ENCODE measurements at places on chromosomes 4 and X.
A peak's percentile ranks its signal among the peaks of the same experiment; 100 is the strongest.

GRCh38 chrX:67692246-67692645 is 148.4 kb downstream of the AR start:
- DNase-seq = no peak

- DNase-seq = no peak
Measured at GRCh38 chr4:183106839-183107238, 7.8 kb downstream of the WWC2 start.

- no peak for DNase-seq
Measured at GRCh38 chr4:6087669-6088341, 69.6 kb upstream of the C4orf50 start.

GRCh38 chr4:62622089-62622488 is 1422.0 kb downstream of the ADGRL3 start:
- no peak for DNase-seq

DNA sequence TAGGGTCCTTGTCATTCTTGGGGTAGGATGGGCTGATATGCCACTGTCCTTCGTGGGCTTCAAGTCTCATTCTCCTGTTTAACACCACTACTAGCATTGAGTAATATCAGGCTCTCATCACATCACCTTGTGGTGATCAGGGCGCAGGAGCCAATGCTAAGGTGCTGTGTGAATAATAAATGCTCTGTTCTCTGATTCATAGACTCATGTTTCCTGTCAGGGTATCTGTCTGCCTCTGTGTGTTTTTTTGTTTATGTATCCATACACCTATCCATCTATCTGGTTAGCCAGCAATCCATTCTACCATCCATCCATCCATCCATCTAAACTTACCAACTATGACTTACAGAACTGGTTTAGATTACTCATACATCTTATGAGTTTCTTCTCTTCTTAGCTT is 525.1 kb upstream of the ATOH1 start:
- DNase-seq = no peak

DNA sequence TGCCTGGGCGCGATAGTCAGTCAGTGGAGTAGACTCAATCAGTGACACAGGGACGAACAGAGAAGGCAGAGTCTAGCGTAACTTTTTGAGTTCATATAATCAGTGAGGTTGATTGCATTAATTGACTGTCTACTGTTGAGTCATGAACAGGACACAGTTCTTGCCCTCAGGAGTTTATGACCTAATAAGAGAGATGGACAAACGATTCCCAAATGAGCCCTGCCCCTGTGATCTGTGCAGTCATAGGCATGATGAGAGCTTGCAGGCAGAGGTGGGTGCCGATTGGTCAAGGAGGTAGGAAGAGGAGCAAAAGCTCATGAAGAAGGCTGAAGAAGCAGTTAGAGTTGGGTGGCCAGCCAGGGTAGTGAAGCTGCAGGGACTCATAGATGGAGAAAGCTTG is 57.1 kb downstream of the ADD1 start:
- DNase-seq = no peak

GRCh38 chrX:7223271-7223670 is 75.3 kb upstream of the PUDP start:
- no peak for DNase-seq

GRCh38 chr4:158996669-158997074 is 106.2 kb upstream of the RAPGEF2 start:
- peak; percentile 85 for DNase-seq

DNA sequence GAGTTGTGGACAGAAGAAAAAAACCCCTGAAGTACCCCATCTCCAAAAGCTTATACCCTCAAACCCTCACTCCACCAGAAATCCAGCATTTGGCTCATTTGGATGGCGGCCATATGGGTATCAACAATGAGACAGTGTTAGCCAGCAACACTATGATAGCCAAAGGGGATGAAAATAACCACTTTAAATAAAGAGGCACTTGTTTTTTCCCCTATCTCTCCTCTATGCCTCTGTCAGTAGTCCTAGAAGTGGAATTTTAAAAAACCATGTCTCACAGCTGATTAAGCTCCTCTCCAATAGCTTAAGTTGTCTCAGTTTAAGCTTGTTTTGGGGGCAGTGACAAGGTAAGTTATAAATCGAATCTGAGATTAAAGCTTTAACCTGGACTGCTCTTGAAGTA is 124.0 kb downstream of the MOSPD2 start:
- no peak for DNase-seq

DNA sequence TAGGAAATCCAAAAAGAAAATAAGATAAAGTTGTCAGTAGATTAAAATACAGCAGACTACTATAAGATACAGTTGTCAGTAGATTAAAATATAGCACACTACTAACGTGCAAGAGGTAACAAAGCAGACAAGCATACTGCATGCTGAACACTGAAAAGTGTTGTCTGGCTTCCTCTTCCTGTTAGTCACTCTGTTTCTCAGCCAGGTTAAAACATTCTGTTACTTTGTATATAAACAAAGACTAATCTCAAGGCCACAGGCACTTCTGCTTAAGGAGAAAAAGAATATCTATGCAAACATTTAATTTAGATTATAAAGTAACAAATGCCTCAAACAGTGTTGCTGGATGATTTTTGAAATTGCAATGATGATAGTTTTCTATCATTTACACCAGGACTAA is 41.0 kb upstream of the SCD5 start:
- DNase-seq = no peak

DNA sequence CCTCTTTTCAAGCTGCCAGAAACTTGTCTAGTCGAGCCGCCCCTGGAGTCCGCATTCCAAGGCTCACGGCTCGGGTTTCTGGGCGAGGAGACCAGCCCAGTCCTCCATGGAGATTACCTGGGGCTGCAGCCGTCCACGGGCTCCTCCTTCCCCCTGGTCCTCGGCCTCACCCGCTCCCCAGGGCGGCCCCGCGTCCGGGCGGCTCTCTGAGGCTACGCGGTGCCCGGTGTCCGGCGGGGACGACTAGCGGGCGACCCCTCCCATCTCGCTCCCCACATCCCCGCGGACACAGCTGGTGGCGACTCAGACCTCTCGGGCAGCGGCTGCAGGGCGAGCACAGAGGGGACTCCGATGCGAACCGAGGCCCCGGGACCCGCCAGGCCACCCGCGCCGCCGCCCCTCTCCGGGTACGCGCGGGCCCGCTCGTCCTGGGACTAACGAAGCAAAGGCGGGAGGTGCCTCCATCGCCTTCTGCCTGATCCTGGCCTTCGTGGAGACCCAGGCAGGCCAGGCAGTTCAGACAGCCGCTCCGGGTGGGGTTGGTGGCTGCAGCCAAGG is 159.4 kb downstream of the TRAM1L1 start:
- DNase-seq = no peak

DNA sequence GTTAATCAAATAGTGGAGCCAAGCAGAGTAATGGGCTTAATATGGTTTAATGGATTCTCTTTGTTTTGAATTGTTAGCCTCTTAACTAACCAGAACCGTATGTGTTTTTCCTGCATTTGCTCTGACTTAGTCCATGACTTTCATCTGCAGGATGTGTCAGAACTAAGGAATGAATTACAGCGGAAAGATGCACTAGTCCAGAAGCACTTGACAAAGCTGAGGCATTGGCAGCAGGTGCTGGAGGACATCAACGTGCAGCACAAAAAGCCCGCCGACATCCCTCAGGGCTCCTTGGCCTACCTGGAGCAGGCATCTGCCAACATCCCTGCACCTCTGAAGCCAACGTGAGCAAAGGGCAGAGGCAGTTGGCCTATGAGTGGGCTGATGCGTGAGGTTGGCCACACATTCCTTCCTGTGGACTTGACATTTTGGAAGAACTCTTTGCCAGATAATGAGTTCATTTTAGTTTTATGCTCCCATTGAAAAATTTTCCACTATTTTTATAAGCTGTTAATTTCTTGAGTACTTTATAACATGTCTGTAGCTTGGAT is 9.1 kb downstream of the MED28 start:
- no peak for DNase-seq

DNA sequence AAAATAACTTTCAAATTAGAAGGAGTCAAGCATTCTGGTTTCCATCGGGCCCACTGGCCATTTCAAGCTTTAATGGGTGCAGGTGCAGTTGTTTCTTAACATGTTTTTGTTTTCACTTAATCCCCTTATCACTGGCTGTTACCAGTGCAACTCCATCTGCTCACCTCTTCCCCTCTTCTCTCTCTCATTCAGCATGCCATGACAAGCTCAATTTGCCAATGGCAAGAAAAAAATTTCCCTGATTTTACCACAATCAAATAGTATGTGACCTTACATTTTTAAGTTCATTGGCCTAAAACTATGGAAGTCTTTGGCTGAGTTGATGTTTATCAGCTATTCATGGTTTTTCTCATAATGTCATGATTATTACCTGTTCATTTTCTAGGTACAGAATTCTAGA is 299.1 kb upstream of the BMP3 start:
- DNase-seq = no peak

DNA sequence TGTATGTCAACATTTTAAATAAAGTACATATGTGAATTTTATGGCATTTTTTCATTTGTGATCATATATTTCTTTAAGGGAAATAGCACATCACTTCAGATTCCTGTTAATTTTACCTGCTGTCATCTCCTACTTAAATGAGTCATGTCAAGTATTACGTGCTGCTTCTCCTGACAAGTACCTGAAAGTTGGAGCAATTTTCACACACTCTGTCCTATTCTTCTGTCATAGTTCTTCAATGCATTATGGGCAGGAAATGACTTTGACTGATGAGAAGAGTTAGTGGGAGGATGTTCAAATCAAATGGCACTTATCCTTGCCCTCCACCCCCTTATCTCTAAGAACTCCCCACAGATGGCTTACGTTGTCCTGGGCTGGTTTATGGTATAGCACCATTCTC is 64.2 kb upstream of the SYTL5 start:
- DNase-seq = no peak

DNA sequence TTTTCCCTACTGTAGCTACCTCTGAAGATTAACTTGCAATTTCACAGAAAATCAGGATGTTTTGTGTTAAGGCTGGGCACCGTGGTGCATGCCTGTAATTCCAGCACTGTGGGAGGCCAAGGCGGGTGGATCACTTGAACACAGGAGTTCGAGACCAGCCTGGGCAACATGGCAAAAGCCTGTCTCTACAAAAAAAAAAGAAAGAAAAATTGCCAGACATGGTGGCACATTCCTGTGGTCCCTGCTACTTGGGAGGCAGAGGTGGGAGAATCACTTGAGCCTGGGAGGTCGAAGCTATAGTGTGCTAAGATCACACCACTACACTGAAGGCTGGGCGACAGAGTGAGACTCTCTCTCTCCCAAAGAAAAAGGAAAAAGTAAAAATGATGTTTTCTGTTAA is 27.4 kb downstream of the APELA start:
- DNase-seq = no peak

- no peak for DNase-seq
Measured at GRCh38 chr4:36269533-36270173, 11.8 kb upstream of the DTHD1 start.

- no peak for DNase-seq
Measured at GRCh38 chr4:132387060-132387459, 762.0 kb upstream of the PCDH10 start.

DNA sequence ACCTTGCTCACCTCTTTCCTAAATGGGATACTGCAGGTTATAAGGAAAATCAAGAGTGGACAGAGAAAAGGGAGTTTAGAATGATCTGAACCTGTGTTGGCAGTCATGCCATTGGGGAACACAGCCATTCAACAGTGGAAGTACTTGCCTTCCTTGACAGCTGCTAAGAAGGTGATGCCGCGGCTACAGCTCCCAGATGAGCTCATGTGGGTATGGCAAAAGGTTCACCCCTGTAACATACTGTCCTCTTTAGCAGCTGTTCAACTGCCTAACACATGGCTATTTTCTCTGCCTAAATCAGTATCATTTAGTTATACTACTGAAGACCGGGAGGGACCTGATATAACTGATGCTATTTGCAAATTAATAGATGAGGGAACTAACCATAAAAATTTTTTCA is 76.8 kb downstream of the DCHS2 start:
- DNase-seq = no peak

DNA sequence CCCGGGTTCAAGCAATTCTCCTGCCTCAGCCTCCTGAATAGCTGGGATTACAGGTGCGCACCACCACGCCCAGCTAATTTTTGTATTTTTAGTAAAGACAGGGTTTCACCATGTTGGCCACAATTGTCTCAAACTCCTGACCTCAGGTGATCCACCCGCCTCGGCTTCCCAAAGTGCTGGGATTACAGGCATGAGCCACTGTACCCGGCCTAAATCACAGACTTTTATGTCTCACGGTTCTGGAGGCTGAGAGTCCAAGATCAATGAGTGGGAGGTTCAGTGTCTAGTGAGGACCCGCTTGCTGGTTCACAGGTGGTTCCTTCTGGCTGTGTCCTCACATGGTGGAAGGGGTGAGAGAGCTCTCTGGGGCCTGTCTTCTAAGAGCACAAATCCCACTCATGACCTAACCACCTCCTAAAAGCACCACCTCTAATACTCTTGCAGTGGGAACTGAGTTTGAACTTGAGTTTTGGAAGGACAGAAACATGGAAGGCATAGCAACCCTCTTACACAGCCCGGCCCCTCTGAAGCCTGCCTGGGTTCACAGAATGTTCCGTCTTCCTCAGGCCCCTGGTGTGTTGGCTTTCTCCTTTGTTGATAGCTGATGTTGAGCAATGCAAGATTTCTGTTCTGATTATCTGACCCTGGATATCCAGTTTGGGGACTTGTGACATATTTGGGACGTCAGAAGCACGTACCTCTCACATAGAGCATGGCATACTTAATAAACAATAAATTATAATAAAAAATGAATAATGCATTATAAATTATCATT is 1.9 kb upstream of the AKAP17A start:
- no peak for DNase-seq

DNA sequence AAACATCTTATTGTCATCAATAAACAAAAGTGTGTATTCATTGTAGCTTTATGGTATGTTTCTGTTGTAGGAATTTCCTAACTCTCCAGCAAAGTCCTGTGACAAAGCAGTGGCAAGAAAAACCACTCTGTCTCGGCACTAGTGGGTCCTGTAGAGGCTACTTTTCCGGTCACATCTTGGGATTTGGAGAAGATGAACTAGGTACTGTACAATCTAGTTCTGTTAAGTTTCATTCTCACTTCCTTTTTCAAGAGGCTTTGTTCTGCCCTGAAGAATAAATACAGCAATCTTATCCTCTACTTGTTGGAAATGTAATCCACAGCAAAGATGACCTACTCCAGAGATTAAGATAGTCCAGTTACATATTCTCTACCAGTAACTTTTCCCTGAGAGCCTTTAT is 69.3 kb downstream of the HHIP start:
- DNase-seq = no peak

GRCh38 chr4:48361012-48361400 is 19.7 kb downstream of the SLAIN2 start:
- DNase-seq = no peak

DNA sequence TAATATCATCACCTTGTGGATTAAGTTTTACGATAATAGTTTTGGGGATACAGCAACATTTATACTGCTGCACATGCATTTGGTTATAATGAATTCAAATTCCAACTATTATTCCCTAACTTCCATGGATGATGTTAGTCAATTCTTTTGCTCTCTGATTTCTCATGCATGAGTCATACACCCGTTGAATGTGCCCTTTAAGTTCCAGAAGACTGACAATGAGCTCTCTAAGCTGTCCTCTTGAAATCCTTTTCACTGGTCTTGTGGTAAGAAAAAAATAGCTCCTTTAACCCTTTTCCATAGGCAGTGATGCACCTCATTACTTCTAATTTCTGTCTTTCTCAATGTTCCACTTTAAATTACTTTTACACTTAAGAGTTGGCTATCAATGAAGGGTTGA is 1095.2 kb upstream of the POU3F4 start:
- no peak for DNase-seq

- no peak for DNase-seq
Measured at GRCh38 chr4:105619188-105619931, 66.9 kb downstream of the ARHGEF38 start.

- no peak for DNase-seq
Measured at GRCh38 chr4:2882341-2882740, 38.7 kb downstream of the ADD1 start.

GRCh38 chrX:46553935-46554334 is 8.7 kb upstream of the ZNF674 start:
- DNase-seq = no peak
